ENCODE measurements at places on chromosomes 3 and 15.

DNA sequence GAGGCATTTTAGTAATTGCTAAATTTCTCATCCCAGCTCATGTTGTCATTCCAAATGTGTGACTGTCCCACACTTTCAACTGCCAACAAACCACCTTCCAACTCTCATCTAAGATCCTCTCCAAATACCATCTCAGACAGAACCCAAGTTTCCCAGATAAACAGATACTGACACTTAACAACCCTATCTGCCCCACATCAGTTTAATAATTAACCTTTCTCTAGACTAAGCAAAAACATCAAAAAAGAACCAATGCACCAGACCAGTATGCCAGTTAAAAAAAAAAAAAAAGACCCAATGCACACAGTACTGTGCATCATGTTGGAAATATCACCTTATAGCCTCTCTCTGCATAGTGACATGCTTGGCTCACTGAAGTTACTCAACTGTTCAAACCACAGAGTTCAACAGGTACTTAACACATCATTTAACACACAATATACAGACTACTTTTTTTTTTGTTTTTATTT is 5.5 kb downstream of the SFMBT1 start:
- no peak for DNase-seq

DNA sequence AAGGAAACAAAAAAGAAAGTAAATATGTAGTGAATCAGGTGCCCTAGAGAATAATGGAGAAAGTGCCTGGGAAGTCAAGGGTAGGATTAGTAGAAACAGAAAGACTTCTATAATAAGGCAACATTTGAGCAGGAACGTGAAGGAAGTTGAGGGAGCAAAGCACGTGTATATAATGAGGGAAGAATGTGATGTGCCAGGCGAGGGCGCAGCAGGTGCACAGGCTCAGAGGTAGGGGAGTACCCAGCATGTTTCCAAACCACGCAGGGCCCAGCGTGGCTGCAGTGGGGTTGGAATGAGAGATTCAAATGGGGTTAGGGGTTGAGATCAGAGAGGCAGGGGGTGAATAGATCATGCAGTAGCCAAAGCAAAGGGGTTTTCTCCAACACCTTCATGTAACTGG is 91.9 kb upstream of the VGLL4 start:
- DNase-seq, result no peak

DNA sequence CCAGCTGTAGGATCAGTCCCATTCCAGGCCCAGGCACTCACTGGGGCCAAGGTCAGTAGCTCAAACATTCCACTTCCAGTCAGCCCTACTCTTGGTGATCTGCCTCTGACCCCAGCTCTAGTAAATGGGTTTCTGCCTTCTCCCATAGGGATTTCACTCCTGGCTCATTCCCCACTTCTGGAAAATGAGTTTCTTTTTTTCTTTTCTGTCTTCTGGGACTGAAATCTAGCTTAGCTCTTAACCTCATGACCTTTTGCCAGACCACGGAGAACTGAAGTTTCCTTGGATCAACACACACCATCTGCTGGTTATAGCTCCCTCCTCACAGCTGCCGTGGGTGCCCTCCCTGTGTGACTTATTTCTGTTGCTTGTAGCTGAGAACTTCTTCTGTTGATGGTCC is 21.3 kb downstream of the MME start:
- DNase-seq, result no peak

DNA sequence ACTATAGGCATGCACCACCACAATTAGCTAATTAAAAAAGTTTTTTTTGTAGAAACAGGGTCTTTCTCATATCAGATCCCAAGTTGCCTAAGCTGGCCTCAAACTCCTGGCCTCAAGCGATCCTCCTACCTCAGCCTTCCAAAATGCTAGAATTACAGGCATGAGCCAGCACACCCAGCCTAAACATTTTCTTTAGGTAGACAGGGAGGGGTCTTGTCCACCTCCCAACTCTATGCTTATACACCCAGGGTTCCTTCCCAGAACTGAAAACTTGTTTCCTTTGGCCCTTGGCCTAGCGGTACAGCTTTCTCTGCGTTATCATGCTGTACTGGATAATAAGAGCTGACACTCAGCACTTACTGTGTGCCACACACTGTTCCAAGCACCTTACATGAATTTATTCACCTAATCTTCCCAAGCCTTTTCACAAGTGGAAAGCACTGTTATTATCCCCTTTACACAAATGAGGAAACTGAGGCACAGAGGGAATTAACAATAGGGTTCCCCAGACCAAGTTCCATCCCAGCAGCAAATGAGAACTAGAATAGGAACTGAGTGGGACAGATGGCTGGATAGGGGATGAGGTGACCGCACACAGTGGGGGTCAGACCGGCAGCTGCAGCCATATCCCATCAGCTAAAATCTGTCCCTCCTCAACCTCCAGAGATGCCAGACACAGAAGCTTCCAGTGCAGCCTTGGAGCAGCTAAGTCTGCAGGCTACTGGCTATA is 150.8 kb downstream of the MEGF11 start:
- no peak for DNase-seq

DNA sequence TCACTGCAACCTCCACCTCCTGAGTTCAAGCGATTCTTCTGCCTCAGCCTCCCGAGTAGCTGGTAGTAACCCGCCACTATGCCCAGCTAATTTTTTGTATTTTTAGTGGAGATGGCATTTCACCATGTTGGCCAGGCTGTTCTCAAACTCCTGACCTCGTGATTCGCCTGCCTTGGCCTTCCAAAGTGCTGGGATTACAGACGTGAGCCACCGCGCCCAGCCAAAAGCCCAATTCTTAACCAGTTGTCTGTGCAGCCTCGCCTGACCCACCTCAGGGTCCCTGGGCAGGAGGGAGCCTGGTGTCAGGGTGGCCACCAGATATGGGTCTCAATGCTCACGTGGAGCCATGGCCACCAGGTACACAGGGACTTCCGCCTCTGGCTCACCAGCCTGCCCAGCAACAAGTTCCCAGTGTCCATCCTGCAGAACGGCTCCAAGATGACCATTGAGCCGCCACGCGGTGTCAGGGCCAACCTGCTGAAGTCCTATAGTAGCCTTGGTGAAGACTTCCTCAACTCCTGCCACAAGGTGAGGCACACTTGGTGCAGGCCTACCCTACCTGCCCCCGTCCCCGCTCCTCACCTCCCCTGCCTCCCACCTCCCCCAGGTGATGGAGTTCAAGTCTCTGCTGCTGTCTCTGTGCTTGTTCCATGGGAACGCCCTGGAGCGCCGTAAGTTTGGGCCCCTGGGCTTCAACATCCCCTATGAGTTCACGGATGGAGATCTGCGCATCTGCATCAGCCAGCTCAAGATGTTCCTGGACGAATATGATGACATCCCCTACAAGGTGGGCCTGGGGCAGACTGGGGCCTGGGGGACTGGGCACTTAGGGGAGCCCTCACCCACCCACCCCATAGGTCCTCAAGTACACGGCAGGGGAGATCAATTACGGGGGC is 48.6 kb downstream of the SEMA3G start:
- no peak for DNase-seq

GRCh38 chr3:178310949-178311348 is 225.3 kb upstream of the KCNMB2 start:
- DNase-seq, result no peak

- DNase-seq, result no peak
Measured at GRCh38 chr15:67125589-67126502, 60.4 kb downstream of the SMAD3 start.

GRCh38 chr15:94451466-94451865 is 220.1 kb downstream of the MCTP2 start:
- no peak for DNase-seq

DNA sequence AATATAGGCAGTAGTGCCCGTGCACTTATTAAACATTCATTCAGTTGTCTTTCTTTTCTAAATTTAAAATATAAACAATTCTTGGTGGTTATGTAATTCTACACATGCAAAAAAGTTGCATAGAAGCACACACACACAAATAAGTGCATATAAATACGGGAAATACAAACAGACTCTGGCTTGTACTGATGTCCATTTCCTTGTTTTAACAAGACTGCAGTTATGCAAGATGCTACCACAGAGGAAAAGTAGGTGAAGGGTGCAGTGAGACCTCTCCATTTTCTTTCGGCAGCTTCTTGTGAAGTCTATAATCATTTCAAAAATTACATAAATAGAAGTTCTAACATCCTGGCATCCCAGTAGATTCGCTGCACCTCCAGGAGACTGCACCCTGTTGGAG is 130.6 kb upstream of the BCL6 start:
- no peak for DNase-seq

DNA sequence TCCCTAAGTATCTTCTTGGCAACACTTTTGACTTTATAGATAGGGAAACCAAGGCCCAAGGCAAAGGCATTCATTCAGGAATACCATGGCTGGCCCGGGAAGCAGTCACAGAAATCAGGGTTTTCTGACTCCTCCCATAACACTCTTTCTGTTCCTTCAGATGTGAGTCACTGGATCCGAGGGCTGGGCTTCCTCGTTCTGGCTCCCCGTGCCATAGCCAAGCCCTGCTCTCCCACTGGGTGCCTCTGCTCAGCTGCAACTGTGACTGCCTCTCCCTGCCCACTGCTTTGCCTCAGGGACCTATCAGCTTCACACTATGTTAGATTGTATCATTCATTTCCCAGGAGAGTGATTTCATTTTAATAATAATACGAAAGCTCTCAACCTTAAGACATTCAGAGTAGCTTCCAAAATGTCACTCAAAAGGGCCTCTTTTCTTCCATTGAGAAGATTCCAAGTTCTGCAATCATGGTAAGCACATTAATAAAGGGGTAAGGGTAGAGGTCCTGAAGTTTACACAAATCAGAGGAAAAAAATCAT is 50.2 kb downstream of the GABRB3 start:
- DNase-seq, result no peak

GRCh38 chr15:49239105-49239504 is 69.1 kb downstream of the GALK2 start:
- DNase-seq, result no peak

- no peak for DNase-seq
Measured at GRCh38 chr3:195768414-195768813, 43.3 kb downstream of the MUC4 start.

- no peak for DNase-seq
Measured at GRCh38 chr3:172159962-172160538, 120.7 kb downstream of the FNDC3B start.

DNA sequence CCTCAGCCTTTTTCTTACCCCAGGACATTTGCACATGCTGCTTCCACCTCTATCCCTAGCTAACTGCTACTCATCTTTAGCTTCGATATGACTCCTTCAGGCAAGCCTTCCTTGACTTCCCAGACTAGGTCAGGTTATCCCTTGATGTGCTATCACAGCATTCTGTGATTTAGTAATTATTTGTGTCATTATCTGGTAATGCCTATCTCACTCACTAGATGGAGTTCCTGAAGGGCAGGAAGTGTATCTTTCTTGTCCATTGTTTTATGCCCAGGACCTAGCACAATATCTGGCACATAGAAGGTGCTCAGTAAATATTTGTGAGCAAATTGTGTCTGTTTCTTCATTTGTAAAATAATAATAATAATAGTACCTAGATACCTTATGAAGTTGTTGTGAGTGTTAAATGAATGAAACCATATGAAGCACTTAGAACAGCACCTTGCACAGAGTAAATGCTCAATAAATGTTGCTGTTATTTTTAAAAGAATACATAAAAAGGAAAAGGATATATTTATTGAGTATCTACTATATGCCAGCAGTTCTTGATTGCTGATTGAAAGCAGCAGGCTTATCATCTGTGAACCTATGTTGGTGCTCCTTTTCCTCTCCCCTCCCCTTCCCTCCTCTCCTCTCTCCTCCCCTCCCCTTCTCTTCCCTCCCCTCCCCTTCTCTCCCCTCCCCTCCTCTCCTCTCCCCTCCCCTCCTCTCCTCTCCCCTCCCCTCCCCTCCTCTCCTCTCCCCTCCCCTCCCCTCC is 31.5 kb downstream of the SQOR start:
- no peak for DNase-seq

- no peak for DNase-seq
Measured at GRCh38 chr3:76570436-76571057, 469.4 kb upstream of the ROBO2 start.

GRCh38 chr3:49359623-49360022 is 1.5 kb upstream of the GPX1 start:
- no peak for DNase-seq

DNA sequence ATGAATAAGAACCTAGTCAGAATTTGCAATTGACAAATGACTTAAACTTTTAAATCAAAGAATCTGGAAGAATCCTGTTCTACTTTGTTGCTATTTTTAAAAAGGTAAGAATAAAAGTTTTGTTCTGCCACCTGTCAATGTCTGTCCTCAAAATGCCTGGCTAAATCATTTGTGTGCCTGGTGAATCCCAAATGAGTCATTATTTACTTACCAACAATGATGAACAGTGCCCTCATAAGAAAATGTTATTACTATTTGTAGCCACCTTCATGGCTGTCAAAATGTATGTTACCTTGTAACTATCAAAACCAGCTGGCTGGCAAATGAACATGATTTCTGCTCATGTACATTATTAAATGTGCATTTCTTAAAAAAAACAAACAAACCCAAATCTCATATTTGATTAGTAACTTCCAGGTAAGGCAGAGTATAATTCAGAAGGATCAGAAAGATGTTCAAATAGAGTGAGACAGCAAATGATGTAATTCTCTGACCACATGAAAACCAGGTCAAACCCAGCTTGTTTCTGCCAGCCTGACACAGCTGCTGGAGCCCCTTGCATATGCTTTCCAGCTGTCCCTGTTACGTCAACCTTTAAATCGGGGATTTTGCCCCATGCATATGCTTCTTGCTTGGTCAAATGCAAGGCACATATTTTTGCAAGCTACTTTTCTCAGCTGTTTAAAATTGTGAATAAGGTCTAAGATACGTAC is 137.9 kb downstream of the SSR3 start:
- DNase-seq, result no peak

DNA sequence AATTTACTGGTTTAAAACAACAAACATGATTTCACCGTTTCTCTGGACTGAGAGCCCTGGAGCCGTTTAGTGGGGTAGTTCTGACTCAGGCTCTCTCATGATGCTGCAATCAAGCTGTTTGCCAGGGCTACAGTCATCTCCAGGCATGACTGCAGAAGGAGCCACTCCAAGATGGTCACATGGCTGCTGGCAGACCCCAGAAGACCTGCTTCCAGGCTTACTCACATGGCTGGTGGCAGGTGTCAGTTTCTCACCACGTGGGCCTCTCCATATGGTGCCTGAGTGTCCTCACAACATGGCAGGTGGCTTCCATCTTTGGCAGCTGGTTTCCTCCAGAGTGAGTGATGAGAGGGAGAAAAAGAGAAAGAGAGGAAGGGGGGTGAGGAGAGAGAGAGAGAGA is 378.3 kb upstream of the RGMA start:
- no peak for DNase-seq

DNA sequence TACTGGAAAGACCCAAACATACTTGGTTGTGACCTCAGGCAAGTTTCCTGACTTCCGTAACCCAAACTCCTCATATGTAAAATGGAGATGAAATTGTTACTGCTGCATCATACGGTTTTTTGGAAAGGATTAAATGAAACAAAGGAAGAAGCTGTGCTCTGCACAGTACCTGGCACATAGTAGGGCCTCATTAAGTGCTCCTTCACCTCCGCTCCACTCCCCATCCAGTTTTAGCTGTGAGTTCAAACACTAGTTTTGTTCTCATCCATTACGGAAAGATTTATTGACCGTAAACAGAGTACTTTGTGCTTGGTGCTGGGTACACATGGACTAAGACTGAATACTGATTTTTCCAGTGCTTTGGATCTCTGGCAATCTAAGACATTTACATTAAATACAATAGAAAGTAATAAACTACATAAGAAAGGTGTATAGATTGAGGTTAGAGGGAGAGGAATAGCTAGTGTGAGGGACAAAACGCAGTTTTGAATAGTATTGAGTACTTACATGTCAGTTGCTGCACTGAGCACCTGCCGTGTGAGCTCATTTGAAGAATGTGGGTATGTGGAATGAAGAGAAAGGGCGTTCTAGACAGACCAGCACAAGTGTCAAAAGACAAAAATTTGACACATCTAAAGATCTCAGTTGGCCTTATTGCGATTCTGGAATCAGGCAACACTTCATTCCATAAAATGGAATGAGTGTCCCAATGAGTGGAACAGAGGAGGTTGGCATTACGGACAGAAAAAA is 594 bp upstream of the ICE2 start:
- DNase-seq, result no peak

Data from cortex of kidney (tissue), 1 donor.